Upper lobe of right lung (tissue), 1 donor: ENCODE measurements at places on chromosomes 16 and 17.

DNA sequence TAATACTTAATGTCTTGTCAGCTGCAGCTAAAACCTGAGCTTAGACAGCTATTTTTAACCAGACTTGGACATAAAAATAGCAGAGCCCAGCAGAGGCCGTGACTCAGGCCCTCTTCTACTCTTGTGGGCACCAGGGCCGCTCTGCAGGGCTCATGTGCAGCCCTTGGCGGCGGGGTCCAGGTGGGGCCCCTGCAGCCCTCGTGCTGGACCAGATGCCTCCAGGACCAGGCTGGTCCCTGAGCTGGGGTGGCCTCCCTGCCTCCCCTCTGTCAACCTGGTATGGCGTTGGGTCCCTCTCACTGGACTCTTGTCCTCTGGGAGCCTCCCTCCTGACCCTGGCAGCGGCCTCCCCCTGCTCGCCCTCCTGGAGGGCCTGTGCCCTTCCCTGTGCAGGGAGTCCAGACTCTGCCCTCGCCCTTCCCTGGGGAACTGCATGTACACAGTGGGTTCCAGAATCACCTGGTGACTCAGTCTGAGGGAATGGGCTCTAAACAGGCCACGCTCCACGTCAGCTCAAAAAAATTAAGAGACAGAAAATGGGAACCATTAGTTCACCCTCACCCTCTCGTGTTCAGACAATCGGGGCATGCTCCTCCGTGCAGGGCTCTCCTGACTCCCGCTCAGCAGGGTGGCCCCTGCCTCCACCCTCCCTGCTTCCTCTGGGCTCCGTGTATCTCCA lies 9.7 kb downstream of the CDK5R1 start:
- H3K4me1 ChIP-seq = peaks cover 7% of the 10 kb centered on the region
- DNase-seq = peak; percentile 47
- H3K36me3 ChIP-seq = no peaks in the 10 kb centered on the region
- no peaks in the 10 kb centered on the region for H3K27me3 ChIP-seq
- H3K27ac ChIP-seq = no peak overlapping the region

GRCh38 chr17:8362651-8363332 lies 13.7 kb downstream of the KRABD2 start:
- no peak overlapping the region for H3K4me3 ChIP-seq
- H3K27ac ChIP-seq = no peak overlapping the region
- DNase-seq = no peak
- H3K4me1 ChIP-seq = no peaks in the 10 kb centered on the region
- no peaks in the 10 kb centered on the region for H3K36me3 ChIP-seq

DNA sequence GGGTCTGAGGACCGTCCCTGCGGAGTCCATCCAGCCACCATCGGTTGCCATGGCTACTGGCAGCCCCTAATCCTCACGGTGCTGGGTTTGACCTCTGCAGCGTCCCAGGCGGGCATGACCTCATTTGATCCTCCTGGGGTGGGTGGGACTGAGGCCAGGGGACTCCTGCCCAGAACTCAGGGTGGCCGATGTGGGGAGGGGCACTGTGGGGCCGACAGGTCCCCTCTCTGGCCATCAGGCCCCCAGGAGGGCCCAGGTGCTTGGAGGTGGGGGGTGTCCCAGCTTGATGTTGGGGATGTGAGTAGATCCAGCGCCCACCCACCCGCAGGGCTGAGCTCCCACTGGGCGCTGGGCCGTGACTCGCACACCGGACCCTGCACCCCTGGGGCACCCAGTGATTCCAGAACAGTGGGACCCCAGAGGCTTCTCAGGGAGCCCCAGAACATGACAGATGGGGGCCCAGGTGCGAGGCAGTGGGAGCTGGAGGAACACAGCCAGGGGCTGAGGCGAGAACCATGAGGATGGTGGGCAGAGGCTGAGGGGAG lies 1.6 kb upstream of the SSTR5 start:
- no peak for DNase-seq
- H3K27ac ChIP-seq = no peak overlapping the region
- H3K4me3 ChIP-seq = no peak overlapping the region
- no peaks in the 10 kb centered on the region for H3K36me3 ChIP-seq
- no peaks in the 10 kb centered on the region for H3K4me1 ChIP-seq

DNA sequence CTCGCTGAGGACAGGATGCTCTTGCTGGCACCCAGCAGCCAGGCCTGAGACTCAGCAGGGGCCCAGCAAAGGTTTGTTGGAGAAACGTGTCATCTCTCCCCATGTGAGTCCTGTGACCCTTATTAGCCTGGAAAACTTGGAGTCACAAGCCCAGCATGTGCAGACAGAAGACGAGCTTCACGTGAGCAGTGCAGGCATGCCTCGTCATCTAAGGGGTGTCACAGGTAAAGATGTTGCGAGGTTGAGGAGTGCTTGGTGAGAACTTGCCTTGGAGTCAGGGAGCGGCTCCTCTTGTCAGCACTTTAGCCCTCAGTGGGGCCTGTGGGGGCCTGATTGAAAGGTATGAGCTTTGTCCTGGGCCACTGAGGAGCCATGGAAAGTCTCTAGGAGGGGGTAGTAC lies 2.1 kb upstream of the CTRL start:
- no peaks in the 10 kb centered on the region for H3K27me3 ChIP-seq
- H3K36me3 ChIP-seq = peaks cover 26% of the 10 kb centered on the region
- H3K27ac ChIP-seq = no peak overlapping the region
- H3K4me1 ChIP-seq = peaks cover 17% of the 10 kb centered on the region
- no peak for DNase-seq

DNA sequence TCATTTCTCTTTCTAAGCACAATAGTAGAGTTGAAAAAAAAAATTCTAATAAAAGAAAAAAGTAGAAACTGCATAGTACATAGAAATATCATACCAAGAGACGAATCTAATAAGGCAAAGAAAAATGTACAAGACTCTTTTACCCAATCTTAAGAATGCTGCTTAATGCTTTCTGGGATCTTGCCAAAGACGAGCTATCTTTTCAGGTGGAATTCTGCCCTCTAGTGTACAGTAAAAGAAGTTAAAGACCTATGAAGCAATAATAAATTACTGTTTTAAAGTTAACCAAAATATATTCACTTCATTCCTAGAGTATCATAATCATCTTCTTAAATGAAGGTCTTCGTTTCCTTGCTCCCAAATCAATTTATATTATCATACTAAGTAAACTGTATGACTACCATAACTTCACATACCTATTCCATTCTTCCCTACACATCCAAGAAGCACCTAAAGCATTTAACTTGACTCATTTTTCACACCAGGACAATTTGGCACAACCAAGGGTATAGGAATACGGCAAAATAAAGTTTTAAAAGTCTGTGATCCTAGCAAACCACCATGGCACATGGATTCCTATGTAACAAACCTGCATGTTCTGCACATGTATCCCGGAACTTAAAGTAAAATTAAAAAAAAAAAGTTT lies 47.7 kb downstream of the CFDP1 start:
- H3K27me3 ChIP-seq = no peaks in the 10 kb centered on the region
- DNase-seq = no peak
- no peak overlapping the region for H3K4me3 ChIP-seq
- H3K4me1 ChIP-seq = peaks cover 19% of the 10 kb centered on the region
- H3K27ac ChIP-seq = no peak overlapping the region

DNA sequence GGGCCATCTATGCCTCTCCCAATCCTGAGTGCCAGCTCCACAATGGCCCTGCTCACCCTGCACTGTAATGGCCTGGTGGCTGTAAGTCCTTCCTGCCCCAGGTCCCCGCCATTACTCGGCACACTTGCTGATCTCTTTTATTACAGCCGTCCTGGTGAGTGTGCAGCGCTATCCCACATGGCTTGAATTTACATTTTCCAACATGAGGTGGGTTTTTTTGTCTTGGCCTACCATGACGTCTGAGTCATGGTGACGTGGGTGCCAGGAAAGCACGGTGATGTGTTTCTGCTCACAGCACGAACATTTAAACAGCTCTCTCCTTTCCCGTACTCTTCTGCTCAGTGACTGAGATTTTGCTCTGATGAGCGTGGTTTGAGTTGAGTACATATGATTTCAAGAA lies 55.2 kb upstream of the FOXF1 start:
- no peak for DNase-seq
- H3K27me3 ChIP-seq = peaks cover 6% of the 10 kb centered on the region
- no peak overlapping the region for H3K27ac ChIP-seq

DNA sequence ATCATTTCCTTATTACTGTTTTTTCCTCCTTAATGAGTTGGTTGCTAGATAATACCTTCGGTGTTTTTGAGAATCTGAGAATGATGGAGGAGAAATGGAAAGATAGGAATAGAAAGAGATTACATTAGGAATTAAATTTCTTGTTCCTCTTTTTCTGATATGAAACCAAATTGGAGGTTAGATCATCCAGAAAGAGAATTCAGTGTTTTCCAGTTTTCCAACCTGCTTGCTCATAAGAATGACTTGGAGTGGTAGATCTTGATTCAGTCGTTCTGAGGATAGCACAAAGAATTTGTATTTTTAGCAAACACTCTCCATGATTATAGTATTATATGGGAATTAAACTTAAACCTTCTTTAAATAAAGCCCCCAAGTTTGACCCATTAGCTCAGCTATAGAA lies 35.9 kb downstream of the PITPNC1 start:
- H3K4me1 ChIP-seq = peaks cover 11% of the 10 kb centered on the region
- no peaks in the 10 kb centered on the region for H3K27me3 ChIP-seq
- no peak for DNase-seq
- no peaks in the 10 kb centered on the region for H3K36me3 ChIP-seq

- H3K4me1 ChIP-seq = no peaks in the 10 kb centered on the region
- no peaks in the 10 kb centered on the region for H3K27me3 ChIP-seq
- DNase-seq = no peak
- no peaks in the 10 kb centered on the region for H3K36me3 ChIP-seq
- H3K27ac ChIP-seq = no peak overlapping the region
- H3K4me3 ChIP-seq = no peak overlapping the region
Observed at GRCh38 chr16:537415-538335, 10.2 kb downstream of the CAPN15 start.

- DNase-seq = peak; percentile 93
- H3K27ac ChIP-seq = peak overlapping the region; percentile 85
- no peaks in the 10 kb centered on the region for H3K27me3 ChIP-seq
Observed at GRCh38 chr17:48023400-48024148, 14.0 kb downstream of the COPZ2 start.

- DNase-seq = peak; percentile 70
- peaks cover 61% of the 10 kb centered on the region for H3K36me3 ChIP-seq
- no peak overlapping the region for H3K27ac ChIP-seq
- H3K4me1 ChIP-seq = peaks cover 6% of the 10 kb centered on the region
- H3K4me3 ChIP-seq = no peak overlapping the region
Observed at GRCh38 chr16:30605158-30605557, 5.0 kb downstream of the ZNF689 start.

DNA sequence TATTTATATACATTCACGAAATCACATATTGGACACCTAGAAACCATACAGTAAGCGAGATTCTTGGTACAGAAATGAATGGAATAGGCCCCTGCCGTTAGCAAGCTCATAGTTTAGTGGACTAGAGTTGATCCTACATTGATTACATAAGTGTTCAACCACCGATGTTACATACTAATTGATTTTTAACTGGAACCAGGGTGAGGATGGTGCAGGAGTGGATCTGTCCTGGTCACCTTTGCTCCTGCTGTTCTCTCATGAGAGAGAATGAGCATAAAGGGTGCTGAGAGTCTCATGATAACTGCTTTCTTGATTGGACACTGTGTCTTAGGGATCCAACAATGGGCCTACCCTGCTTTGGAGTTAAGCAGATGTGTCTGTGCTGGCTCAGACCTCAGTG lies 13.9 kb downstream of the MAP2K4 start:
- H3K4me1 ChIP-seq = no peaks in the 10 kb centered on the region
- no peaks in the 10 kb centered on the region for H3K36me3 ChIP-seq
- H3K27me3 ChIP-seq = no peaks in the 10 kb centered on the region
- no peak for DNase-seq

DNA sequence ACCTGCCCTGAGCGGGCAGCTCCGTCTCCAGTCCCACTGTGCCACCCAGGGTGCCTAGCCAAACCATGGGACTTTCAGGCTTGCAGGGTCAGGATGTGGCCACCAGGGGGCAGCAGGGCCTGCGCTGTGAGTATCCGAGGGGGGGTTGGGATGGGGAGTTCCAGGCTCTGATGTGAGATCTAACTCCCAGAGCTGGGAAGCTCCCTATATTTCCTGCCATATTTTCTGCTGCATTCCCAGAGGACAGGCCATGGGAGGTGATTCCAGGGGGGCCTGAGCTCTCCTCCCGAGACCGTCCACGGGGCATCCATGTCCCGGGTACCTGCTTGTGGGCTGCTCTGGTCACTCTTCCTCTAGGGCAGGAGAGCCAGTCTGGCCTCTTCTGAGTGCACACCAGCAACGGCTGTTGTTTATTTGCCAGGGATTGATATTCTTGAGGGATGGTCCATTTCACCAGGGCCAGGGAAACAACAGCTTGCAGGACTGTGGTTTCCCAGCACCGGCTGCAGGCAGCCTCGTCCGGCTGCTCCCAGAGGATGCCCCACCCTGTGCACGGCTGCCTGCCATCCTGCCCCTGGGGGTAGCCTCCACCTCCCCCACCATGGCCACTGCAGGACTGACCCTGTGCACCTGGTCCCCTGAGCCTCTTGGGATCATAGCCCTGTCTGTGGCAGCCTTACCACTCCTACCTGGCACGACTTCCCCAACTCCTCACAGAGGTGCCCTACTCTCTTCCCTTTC lies 1.2 kb downstream of the GPR142 start:
- no peak overlapping the region for H3K4me3 ChIP-seq
- H3K27me3 ChIP-seq = no peaks in the 10 kb centered on the region
- no peaks in the 10 kb centered on the region for H3K4me1 ChIP-seq
- no peak overlapping the region for H3K27ac ChIP-seq
